ENCODE measurements at places on chromosomes 13 and 19. TPM values are rescaled to one million over a fixed set of nuclear protein-coding genes. Genes with fewer than 3 reads are reported as not detected.

GPR42 gene
- total RNA-seq, result 1.9 TPM

POU4F1 gene
- total RNA-seq, result 0.79 TPM

P2RY11 gene
- 73.9 TPM for total RNA-seq

DNA sequence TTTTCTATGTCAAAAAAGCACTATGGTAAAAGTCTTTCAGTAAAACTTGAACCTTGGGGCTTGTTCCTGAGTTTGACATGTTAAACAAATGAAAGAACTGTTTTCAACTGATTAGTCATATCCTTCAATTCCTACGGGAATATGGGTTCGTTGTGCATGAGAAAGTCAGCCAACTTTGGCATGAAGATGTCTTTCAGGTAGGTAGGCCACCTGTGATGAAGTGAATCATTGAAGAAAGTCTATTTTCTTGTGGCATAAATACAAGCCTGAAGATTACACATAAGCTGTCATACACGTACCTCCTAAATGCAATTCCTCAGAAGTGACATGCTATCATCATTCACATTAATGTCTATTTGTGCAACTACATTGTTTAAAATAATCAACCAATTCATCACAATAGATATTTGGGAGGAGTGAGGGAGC, 513.0 kb downstream of the IRS2 start:
- no peaks in the 10 kb centered on the region for H3K36me3 ChIP-seq
- no peak overlapping the region for H3K4me3 ChIP-seq
- DNase-seq, result no peak
- H3K27ac ChIP-seq, result no peak overlapping the region

DNA sequence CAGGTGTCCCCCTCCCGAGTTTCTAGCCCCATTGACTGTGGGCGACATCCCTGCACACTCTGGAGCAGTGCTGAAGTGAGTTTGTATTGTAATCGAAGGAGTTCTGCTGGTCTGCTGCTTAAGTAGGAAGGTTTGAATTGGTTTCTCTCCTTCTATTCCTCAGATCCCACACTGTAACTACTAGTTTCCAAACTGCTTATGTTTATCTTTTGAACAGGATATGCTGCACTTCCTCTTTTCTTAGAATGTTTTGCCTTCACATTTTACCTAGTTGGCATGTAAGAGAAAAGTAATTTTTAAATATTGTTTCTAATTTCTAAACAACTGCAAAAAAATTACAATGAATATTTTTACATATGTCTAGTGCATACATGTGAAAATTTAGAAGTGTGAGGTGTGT, 511.8 kb downstream of the KLF12 start:
- DNase-seq, result no peak
- no peak overlapping the region for H3K27ac ChIP-seq
- no peak overlapping the region for H3K4me3 ChIP-seq
- no peaks in the 10 kb centered on the region for H3K36me3 ChIP-seq
- no peaks in the 10 kb centered on the region for H3K27me3 ChIP-seq

DNA sequence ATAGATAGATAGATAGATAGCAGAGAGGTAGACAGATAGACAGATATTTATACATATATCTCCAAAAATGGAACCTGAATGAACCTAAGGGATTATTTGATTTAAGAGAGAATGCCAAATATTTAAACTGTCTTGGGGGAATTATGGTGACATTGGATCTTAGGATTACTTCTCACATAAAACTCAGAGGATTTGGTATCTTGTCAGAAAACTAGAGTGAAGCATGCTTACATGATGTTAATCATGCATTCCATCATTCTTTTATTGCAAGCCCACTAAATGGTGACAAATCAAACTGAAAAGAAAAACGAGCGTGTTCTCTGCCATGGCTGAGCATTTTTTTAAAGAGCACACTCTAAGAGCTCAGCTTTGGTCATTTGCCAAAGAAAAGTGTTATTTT, 165.2 kb downstream of the PCDH9 start:
- H3K27ac ChIP-seq, result no peak overlapping the region
- H3K4me3 ChIP-seq, result no peak overlapping the region
- H3K4me1 ChIP-seq, result no peaks in the 10 kb centered on the region
- H3K36me3 ChIP-seq, result no peaks in the 10 kb centered on the region

DNA sequence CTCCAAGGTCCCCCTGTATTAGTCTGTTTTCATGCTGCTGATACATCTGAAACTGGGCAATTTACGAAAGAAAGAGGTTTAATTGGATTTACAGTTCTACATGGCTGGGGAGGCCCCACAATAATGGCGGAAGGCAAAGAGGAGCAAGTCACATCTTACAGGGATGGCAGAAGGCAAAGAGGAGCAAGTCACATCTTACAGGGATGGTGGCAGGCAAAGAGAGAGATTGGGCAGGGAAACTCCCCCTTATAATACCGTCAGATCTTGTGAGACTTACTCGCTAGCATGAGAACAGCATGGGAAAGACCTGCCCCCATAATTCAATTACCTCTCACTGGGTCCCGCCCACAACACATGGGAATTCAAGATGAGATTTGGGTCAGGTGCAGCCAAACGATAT, 50.0 kb upstream of the FARP1 start:
- DNase-seq, result no peak
- H3K4me1 ChIP-seq, result no peaks in the 10 kb centered on the region
- no peak overlapping the region for H3K27ac ChIP-seq
- peaks cover 1% of the 10 kb centered on the region for H3K36me3 ChIP-seq

All from activated T-cell treated with anti-CD3 and anti-CD28 coated beads, Interleukin-2, amount 50 U/mL, for 72 hours (primary cell).